CD4-positive, alpha-beta T cell (primary cell): ENCODE measurements at places on chromosomes 2 and 18.
A peak's percentile ranks its signal among the peaks of the same experiment; 100 is the strongest.

- DNase-seq: no peak
Measured at GRCh38 chr2:159017837-159018236, 49.4 kb downstream of the TANC1 start.

- no peak for DNase-seq
Measured at GRCh38 chr2:44598330-44599119, 236.8 kb downstream of the CAMKMT start.

- no peak for DNase-seq
Measured at GRCh38 chr2:174233771-174234275, 14.5 kb downstream of the OLA1 start.

DNA sequence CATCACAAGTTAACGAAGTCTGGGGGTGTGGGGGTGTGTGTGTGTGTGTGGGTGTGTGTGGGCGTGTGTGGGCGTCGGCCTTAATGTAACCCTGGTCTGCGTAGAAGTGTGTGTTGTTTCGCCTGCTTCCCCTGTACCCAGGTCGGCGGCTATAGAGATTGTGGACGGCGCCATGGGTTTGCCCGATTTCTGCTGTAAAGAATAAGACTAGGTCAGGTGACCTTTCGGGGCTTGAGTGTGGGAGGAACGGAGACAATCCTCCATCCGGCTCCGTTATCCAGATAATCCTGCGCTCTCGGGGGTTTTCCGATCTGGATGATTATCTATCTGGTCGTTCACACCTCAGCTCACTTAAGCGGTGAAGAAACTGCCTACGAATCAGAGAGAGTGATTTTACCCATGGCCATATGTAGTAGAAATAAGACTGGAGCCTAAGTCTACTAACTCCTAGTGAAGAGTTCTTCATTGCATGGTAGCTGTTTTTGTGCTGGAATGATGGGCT is 543 bp downstream of the HADHB start:
- peak; percentile 53 for DNase-seq

- no peak for DNase-seq
Measured at GRCh38 chr18:6971823-6972478, 145.6 kb downstream of the LAMA1 start.

DNA sequence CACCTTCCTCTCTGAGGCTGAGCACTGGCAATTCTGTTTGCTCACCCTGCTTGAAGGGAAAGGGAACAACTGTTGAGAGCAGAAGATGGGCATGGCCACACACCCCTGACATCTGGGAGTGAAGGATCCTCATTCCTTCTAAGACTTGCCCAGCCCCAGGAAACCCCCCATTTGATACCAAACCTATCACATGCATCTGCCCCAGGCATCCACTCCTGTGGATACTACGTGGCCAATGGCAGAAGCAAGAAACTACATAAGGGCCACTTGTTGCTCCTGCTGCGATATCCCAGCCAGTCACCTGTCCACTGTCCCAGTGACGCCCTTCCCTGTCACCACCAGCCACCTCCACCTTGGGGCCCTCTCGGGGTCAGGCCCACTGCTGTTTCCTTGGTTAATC is 185.2 kb downstream of the SMAD2 start:
- DNase-seq: no peak

DNA sequence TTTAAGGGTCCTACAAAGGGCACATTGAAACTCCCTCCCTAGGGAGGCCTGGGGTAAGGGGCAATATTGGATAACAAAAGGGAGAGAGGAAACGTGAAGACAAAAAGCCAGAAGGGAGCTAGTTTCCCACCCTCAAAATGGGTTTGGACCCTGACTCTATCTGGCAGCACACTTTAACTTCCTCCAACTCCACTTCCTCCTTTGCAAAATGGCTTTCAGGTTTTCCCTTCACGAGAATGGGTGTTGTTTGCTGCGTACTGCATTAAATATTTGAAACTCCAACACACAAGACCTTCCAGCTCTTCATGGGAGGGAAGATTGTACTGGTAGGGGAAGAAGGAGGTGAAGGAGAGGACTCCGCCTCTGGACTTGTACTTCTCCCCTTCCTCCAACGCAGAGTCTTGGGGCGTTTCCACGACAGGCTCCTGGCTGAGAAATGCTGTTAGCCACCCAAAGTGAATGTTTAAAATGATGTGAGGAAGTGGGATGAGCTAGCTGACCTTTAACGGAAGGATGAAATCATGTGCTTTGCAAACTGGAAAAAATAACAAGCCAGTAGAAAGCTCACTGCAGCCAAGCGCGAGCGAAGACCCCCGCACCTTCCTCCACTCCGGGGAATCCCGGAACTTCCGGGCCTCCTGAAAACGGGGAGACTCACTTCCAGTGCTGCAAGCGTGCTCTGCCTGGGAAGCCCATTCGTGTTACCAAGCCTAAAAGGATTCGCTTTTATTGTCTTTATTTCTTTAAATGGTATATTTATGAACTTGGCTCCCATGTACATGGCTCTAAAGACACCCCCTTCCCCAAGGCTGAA is 85.6 kb downstream of the VIT start:
- no peak for DNase-seq

DNA sequence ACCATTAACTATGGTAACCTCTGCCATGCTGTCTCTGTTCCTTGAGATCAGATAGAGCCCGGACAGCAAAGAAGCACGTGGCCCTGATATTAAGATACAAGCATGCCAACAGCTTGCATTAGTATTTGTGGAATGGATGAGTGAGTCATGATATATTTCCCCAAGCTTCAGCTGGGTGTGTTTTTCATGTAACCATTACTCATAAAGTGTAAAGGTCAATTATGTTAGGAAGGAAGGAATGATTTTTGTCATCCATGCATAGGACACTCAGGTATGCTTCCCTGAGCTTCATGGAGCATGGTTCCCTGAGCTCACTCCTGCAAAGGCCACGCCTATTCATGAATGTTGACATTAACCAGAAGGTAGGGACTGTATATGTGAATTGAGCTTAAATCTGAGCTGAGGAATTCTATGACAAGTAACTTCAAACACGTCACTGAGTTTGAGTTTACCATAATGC is 74.6 kb downstream of the ARL4C start:
- DNase-seq: no peak

- no peak for DNase-seq
Measured at GRCh38 chr2:116098049-116098448, 1655.6 kb downstream of the DPP10 start.

GRCh38 chr2:86541334-86541733 is 21.9 kb downstream of the CHMP3 start:
- DNase-seq: no peak

- no peak for DNase-seq
Measured at GRCh38 chr2:177519534-177520115, 127.1 kb downstream of the AGPS start.

DNA sequence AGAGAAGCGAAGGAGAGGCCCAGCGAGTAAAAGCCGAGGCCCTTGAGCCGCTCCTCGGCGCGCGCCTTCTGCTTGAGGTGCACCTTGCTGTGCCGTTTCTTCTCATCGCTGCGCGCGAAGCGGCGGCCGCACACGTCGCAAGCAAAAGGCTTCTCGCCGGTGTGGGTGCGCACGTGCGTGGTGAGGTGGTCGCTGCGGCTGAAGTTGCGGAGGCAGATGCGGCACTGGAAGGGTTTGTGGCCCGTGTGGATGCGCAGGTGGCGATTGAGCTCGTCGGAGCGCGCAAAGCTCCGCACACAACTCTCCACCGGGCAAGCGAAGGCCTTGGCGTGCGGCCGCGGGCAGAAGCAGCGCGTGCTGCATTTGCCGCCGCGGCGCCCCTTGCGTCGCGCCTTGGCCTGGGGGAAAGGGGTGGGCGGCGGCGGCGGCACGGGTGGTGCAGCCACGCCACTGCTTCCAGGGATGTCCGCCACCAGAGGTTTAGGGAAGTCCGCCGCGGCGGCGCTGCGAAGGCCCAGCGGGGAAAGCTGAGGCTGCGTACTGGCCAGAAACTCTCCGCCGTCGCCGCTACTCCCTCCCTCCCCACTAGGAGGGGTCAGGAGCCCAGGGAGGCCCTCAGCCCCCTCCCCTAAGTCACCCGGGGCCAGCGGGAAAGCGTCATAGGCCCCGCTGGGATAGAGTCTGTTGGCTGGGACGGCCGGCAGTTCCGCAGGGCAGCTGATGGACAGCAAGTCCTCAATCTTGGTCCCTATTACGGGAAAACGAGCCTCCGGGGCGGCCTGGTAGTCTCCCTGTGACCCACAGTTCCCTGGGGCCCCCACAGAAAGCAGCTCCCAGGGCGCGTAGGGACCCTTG is 1.7 kb downstream of the EGR4 start:
- DNase-seq: no peak

DNA sequence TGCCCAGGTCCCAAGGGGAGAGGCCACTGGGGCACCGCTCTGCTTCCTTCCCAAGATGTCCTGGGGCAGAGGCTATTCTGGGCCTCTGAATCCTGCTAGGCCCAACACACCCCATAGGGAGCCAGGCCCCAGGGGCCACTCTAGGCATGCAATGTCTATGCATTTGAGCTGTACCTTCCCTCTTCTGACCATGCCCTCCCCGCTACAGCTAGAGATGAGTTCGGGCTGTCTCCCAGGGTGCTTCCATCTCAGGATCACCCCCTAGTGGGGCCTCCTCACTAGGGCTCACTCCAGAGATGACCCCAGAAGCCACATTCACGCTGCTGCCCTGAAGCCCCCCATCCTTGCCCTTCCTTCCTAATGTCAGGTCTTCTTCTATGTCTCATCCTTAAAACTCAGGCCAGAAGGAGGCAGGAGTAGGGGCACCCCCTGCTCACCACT is 54.4 kb downstream of the TNS1 start:
- no peak for DNase-seq
